Hematopoietic multipotent progenitor cell treated with erythropoietin and hydrocortisone succinate and interleukin-3 and kit ligand, for 17 days (in vitro differentiated cells): ENCODE measurements at places on chromosomes 7 and 10.

GRCh38 chr10:113891476-113891875 lies 37.0 kb downstream of the NHLRC2 start:
- DNase-seq = no peak

DNA sequence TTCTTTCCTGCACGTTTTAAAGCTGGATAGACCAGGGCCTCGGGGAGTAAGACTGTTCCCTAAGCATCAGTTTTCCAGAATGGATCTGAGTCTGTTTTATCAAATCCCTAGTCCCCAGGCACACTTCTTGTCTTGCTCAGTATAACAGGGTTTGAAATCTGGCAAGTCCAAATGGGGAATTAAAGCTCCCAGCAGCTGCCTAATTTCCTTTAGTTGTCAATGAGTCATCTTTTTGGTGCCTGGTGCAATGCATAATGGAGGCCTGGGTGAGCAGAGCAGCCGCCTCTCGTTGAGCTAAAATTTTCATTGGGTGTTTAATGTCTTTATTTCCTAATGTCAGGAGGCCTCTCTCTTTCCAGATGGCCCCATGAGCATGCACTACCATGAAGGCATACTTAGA lies 87.9 kb downstream of the STRA8 start:
- no peak for DNase-seq

- no peak for DNase-seq
Measured at GRCh38 chr10:118342638-118343020, 505 bp upstream of the FAM204A start.

- DNase-seq = no peak
Measured at GRCh38 chr10:71513936-71514335, 117.2 kb downstream of the CDH23 start.

DNA sequence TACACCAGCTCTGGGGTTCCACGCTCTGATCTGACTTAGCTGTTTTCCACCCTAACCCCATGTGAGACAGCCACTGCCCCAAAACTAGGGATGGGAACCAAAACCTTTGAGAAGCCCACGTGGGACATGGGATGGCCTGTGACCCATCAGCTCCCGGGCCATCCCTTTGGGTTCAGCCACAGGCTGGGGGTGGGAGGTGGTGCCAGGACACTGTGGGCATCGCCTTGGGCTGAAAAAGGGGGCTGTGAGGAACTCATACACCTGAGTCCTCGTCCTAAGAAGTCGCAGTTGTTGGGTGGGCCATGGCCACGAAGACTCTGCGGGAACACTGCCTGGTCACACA lies 379.1 kb downstream of the DNAJB6 start:
- DNase-seq = no peak

- no peak for DNase-seq
Measured at GRCh38 chr10:131477457-131478121, 166.1 kb upstream of the TCERG1L start.

GRCh38 chr10:119691726-119692125 lies 34.1 kb upstream of the INPP5F start:
- no peak for DNase-seq

DNA sequence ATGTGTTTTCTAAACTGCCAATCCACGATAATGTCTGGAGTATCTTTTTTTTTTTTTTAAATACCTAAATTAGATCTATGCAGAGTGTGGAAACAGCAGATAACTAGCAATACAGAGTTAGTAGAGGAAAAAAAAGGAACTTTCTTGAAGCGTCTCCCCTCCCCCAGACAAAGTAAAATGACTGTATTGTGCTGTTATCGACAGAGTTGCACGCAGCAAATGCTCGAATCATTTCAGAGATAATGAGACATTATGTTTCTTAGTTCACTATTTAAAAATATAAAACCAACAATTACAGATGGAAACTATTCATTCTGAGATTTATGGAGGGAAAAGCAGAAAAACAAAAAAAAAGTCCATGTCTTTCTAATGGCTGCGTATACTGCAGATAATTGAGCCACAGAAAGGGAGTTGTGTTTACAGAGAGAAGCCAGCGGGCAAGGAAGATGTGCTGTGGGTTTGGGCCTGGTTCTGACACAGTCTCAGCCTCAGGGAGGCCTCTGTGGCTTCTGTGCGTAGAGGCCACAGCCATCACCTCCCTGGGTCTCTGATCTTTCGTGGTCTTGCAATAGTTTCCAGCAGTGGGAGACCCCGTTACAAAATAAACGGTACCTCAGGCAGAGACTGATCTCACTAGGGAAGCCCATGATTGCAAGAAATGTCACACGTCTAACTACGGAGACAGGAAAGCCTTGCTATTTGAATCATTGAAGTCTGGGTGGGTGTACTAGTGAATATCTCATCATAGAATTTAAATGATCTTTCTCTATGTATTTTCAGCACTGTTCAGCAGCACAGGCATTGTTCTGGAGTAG lies 19.1 kb upstream of the KLF6 start:
- peak; percentile 54 for DNase-seq

DNA sequence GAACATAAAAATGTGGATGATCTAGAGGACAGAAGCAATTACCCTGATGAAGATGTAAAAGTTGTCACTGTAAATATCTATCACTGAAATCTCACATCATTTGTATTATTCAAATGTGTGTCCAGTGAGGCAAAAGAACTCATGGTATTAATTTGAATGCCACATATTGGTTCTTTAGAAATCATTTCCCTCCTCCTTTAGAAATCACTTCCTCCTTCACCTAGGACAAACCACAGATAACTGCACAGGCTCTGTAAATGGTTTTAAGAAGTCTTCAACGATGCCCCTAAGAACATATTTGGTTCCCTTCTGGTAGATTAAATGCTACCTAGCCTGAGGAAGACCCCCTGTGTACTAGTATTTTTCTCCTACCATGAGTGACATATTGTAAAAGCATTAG lies 33.1 kb upstream of the ZNF518A start:
- no peak for DNase-seq

- no peak for DNase-seq
Measured at GRCh38 chr7:49497471-49497870, 276.0 kb upstream of the VWC2 start.

DNA sequence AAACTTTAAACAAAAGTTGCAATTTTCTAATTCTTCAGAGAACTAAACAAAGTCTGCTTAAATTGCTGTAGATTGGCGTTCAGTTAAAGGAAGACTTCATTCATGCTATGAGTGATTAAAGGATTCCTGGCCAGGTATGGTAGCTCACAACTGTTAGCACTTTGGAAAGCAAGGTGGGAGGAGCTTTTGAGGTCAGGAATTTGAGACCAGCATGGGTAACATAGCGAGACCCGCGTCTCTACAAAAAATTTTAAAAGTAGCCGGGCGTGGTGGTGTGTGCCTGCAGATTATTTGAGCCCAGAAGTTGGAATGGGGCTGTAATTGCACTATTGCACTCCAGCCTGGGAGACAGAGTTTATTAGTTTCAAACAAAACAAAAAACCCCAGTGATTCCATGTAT lies 13.5 kb upstream of the SCRN1 start:
- DNase-seq = no peak

DNA sequence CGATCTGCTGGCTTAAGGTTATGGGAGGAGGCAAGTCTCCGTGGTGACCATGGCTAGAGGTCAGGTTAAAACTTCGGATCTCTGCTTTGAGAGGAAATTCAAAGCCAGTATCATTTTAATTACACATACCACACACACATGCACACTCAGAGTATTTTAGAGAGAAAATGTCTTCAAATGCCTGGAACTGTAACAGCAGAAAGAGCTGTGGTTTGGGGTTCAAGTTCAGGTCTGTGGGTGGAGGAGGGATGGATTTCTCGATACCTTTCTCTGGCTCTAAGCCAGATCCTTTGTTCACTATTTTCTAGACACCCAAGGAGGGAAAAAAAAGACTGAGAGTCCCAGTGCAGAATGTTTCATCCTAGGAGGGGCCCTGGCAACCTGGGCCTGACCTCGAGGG lies 32.5 kb downstream of the ARL3 start:
- no peak for DNase-seq

- no peak for DNase-seq
Measured at GRCh38 chr10:59372543-59372942, 10.2 kb upstream of the FAM13C start.

DNA sequence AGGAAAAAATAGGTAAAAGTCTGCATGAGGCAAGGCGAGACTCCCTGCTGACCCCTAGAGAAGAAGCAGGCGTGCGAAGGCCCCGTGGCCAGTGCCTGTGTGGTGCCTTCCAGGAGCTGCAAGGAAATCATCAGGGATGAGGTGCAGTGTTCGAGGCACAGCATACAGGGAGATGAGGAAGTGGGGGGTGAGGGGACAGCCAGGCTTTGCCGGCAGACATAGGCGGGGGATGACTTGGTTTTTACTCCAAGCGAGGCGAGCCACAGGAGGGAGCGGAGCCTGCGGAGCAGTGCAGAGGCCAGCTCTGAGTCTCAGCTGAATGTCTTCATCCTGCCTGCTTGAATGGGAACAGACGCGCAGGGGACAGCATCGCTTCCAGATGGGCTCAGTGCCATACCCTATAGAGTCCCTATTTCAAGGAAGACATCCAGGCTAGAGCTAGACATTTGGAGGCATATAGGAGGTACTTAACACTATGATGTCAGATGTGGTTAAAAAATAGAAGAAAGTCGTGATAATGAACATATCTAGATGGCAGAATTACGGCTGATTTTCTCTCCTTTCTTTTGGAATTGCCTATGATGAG lies 49.5 kb downstream of the TCERG1L start:
- DNase-seq = no peak

- peak; percentile 55 for DNase-seq
Measured at GRCh38 chr7:37201003-37201875, 247.4 kb downstream of the ELMO1 start.

DNA sequence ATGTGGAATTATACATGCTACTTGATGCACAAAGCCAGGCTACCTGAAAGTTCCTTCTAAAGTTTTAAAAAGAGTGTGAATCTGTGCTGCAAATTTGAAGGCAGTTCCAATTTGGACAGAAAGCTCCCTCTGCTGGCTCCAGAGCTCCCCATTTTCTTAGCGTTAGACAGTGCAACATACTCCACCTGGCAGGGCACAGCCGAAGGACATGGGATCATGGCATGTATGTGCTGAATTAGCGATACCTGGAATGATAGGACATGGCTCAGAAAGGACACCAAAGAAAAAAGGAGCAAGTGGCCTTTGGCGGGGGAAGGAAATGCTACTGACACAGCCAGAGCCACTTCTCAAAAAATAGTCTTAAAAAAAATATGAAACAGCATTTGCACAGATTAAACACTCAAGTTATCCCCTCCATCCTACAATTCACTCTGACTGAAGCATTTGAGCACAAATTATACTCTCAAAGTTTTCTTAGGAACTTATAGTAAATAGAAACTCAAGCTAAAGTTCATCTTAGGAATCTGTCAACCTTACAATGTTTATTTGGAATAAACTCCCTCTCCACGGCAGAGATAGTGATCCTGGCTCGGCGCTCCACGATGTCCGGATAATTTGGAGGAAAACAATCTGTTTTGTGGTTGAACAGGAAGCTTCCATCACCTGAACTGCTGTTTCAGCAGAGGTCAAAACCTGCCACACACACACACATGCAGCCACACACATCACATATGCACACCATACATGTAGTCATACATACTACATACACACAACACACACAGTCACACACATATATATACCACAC lies 80.0 kb downstream of the C7orf25 start:
- DNase-seq = no peak

GRCh38 chr7:9835199-9835598 lies 1138.5 kb upstream of the PHF14 start:
- no peak for DNase-seq

DNA sequence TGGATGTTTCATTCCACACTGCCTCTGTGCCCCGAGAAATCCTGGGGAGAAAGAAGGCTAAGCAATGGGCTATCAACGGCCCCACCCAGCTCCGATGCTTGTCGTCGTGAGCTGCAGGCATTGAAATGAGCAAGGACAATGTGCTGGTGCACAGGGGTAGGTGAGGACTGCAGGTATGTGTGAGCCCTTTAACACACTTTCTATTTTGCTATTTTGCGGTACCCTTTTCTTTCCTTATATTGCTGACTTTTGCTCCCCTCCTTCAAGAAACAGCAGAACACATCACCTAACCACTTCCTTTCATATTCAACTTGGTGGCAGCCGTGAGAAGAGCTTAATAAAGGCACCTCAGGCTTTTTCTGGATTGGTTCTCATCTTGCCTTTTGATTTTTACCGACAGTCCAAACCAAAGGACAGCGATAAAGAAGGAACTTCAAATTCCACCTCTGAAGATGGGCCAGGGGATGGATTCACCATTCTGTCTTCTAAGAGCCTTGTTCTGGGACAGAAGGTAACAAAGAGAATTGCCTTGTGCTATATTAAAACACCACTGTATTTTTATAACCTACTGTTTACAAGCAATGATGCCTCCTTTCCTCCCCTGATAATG lies 39.2 kb downstream of the AIFM2 start:
- DNase-seq = no peak

- no peak for DNase-seq
Measured at GRCh38 chr10:43350156-43350555, 21.3 kb upstream of the FXYD4 start.

DNA sequence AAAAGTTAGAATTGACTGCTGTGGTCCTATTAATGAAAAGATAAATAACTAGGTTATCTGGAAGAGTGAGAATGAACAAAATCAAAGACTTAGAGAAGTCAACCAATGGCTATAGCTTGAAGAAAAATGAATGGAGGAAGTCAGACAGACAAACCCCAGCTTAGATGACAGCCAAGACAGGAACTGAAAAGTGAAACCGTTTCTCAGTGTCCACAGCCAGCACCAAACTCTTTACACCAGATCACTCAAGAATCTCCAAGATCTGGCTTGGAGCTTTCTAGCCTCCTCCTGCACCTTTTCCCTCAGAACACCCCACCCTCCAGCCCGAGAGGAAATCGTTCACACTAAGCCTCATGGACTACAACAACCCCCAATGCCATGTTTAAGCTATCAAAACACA lies 167.0 kb downstream of the SFMBT2 start:
- DNase-seq = no peak

- no peak for DNase-seq
Measured at GRCh38 chr7:52233248-52233647, 802.2 kb upstream of the POM121L12 start.

GRCh38 chr7:109449760-109450159 lies 880.1 kb downstream of the DNAJB9 start:
- no peak for DNase-seq

DNA sequence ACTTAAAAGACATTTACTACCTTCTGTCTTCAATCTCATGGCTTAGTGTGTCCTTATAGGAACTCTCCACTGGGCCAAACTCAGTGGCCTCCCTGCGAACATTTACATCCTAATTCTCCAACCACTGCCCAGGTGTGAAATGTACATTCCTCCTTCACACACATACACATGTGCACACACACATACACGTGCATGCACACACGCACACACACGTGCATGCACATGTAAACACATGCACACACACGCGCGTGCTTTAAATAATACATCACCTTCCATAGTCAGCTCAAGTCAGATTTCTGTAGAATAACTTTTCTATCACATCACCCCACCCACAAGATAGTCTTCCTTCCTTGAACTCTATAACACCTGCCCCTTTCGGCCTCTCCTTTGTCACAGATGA lies 216.5 kb downstream of the TMEM178B start:
- no peak for DNase-seq

GRCh38 chr7:151059367-151060112 lies at the start of gene SLC4A2:
TSS of gene SLC4A2 (plus strand) at chr7:151059589. CDS start at chr7:151061988, 2,399 bp downstream.
- peak; percentile 41 for DNase-seq
